ENCODE measurements at places on chromosomes 2 and 18.

DNA sequence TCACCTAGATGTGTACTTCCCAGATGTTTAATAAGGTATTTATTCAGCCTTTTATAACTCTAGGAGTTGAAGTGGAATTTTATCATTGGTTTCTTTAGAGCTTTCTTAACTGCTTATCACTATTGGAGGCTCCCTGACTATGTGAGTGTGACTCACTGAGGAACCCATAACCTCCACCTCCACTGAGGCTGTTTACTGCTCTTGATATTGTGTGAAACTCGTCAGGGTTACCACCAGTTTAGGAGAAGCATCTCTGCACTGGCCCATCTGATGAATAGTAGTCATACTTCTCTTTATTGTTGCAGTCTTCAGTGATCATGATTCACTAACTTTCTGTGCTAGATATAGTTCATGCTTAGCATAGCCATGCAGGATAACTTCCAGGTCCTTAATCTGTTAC, 79.6 kb upstream of the UBXN4 start:
- no peak for DNase-seq

- DNase-seq, result no peak
Measured at GRCh38 chr2:85813211-85813981, 59.6 kb downstream of the ATOH8 start.

GRCh38 chr2:110105608-110106467, 9.8 kb downstream of the MALL start:
- DNase-seq, result no peak

DNA sequence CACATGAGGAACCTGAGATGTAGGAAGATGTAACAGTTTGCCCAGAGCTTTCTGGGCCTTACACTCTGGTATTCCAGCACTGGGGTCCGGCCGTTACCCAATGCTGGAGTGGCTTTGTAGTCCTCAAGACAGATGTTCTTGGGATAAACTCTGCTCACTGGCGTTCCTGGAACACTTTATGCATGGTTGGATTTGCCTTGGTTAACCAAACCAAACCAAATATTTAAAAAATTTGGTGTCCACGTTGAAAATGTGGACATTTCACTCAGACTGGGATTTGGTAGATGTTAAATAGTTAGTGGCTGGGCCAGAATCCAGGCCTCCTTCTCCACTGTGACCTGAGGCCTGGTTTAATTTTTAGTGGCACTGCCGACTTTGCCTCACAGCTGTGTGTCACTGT, 81.5 kb downstream of the ACOXL start:
- DNase-seq, result no peak

DNA sequence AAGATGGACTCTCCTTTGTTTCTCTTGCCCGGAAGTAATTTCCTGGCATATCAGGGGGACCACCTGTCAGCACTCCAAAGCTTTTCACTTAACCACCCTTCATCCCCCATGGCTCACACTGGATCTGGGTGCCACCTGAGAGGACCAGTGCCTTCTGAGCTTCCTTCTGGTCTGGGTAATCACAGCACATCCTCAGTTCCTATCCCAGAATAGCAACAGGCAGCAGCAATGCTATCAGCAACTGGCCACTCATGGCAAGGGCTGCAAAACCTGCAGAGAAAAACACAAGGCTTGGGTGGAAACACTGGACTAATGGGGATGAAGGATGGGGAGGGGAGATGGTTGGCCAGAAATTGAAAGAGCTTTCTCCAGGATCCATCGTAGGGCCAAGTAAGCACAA, 59.9 kb upstream of the STPG4 start:
- DNase-seq, result no peak

GRCh38 chr2:169478339-169478738, 955 bp upstream of the BBS5 start:
- no peak for DNase-seq

GRCh38 chr2:38039121-38039910, 36.6 kb downstream of the CYP1B1 start:
- DNase-seq, result no peak

DNA sequence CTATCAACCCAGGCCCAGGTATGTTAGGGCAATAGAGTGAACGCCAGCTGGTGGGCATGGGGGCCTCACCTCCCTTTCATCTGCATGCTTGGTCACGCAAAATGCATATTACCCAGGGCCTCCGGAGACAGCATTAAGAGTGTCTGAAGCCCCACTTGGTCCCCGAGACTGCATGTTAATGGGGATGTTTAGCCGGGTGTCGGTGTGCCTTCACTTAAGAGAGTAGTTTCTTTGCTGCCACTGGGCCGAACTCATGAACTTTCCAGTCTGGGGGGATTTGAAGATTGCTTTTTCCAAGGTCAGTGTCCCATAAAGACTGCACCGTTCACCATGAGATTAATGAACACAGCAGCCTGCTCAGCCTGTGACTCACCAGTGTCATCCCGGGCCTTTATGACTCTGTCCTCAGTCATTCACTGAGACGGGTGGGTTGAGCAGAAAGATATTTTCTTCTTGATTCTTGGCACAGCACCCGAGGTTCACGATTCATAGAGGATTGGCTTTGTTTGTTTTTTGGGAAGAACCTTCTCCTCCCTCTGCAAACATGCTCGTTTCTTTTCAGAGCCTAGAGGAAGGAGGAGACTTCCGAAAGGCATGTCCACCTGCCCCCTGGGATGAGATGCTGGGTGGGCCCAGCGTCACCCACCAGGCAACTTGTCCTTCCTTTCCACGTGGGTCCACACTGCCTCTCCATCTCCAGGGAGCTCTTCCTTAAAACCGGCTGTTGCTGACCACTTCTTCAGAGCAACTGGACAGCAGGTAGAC, 199.1 kb downstream of the GLI2 start:
- DNase-seq, result no peak

DNA sequence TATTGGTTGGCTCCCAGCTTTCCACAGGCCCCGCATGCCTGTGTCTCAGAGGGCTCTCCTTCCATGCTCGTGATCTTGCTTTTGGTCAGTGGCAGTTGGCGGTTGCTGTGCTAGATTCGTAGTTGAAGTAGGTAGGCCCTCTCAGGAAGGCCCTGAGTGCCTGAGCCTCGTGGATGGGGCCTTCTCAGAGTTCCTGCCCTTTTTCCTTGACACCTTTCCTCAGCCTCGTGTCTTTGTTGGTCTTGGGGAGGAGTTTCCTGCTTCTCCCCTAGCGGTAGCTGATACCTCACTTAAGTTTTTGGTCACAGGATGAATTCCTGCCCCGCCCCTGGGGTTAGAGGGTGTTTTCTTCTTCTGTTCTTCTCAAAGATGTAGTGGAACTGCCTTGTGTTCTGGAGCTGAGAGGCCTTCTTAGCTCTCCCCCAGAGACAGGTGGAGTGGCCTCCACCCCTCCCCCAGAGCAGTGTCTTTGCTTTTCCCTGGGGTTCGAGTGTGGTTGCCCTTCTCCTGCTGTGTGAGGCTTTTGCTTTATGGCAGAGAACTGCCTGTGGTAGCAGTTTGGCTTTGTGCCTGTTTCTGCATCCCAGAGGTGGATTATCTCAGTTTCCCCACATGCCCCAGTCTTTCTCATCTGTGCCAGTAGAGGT, 94.8 kb downstream of the ZNF407 start:
- no peak for DNase-seq

- DNase-seq, result no peak
Measured at GRCh38 chr2:8502316-8502715, 179.5 kb upstream of the ID2 start.
